Fibroblast of gingiva (primary cell): ENCODE measurements at places on chromosomes 4 and X.

DNA sequence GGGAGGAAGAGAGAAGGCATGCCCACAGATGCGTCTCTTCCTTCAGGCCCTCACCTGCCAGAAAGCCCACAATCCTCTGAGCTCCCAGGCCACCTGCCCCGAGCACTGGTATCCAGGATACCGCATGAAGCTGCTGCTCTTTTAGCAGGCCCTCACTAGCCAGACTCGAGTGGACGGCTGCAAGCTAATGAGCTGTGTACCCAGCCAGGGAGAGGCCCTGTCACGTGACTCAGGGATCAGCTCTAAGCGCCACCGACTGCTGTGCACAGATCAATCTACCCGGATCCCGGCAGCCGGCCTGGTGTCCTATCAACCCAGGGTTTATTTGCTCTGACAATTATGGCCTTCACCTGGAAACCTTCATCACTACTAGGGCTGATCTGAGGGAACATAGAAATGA lies 39.0 kb downstream of the BCOR start:
- no peak for DNase-seq

GRCh38 chrX:108344216-108344615 lies 94.0 kb downstream of the COL4A6 start:
- DNase-seq, result peak; percentile 35

- DNase-seq, result no peak
These were observed 265.7 kb upstream of the NDST3 start for GRCh38 chr4:117768610-117769009.

- no peak for DNase-seq
These were observed 55.3 kb downstream of the AMOT start for GRCh38 chrX:112785344-112785743.

DNA sequence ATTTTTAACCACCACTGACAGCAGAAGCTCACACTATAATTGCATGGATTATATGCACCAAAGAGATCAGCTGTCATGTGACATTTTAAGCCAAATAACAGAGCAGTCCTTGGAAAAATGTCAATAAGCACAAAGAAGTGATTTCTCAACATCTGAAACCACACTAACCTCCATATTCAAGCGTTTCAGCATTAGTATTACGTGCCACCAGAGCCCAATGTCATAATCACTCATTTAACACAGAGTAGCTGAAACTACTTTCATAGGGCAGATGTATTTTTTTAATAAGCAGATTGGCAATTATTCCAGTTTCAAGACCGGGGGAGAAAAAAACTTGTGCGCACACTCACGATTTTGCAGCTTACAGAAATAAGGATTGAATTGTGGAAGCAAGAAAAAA lies 76.6 kb downstream of the SH3KBP1 start:
- DNase-seq, result peak; percentile 85

GRCh38 chrX:55487143-55487542 lies 2.5 kb downstream of the USP51 start:
- no peak for DNase-seq

- DNase-seq, result no peak
These were observed 304.1 kb upstream of the TECRL start for GRCh38 chr4:64713256-64713840.

GRCh38 chr4:108829966-108830492 lies 67.2 kb upstream of the ETNPPL start:
- DNase-seq, result no peak

GRCh38 chr4:123851521-123851920 lies 454.9 kb downstream of the SPRY1 start:
- no peak for DNase-seq

- DNase-seq, result no peak
These were observed 65.1 kb upstream of the CCDC160 start for GRCh38 chrX:134171661-134172587.

GRCh38 chrX:9988762-9989161 lies 21.6 kb downstream of the CLDN34 start:
- no peak for DNase-seq

- no peak for DNase-seq
These were observed 377.0 kb downstream of the RPA4 start for GRCh38 chrX:97260679-97261078.
